ENCODE measurements at places on chromosomes 1 and 21.

DNA sequence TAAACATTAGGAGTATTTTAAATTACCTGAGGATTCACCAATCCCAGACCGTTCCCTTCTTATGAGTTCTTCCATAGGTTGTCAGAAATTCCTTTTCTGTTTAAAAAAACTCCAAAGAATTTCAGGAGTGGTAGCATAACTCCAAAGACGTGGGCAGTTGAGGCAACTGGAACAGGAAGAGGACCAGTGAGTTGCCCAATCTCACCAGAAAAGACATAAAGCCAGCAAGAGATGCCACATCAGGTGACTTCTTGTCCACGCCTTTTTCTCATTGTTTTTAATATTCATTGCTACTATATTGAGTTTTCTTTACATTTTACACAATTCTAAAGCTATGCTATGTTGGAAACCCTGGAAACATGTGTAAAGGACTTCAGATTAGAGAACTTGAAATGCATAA, 88.1 kb upstream of the JAK1 start:
- no peak for DNase-seq

DNA sequence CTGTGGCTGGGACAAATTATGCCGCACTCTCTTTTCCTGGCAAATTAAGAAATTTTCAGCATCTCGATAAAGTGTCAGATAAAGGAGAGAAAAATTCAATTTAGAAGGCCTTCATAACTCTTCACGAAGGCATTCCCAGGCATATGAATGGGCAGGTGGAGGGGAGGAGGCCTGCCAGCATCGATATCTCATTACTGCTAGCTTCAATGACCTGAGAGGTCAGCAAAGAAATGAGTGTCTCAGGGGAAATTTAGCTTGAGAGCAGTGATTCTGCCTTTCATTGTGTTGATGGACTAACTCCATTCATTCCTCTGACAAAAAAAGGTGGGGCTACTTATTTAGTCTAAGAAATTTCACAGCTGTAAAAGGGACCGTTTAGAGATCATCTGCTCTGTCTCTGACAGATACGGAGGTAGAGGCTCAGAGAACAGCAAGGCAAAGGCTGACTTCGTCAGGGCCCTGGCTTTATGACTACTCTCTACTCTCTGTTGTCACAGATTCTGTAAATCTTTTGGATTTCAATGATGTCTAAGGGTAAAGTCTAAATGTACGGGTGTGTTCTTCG, 212.0 kb upstream of the BEND5 start:
- DNase-seq, result no peak

GRCh38 chr1:214332946-214333798, 52.2 kb downstream of the SMYD2 start:
- DNase-seq, result peak; percentile 68

DNA sequence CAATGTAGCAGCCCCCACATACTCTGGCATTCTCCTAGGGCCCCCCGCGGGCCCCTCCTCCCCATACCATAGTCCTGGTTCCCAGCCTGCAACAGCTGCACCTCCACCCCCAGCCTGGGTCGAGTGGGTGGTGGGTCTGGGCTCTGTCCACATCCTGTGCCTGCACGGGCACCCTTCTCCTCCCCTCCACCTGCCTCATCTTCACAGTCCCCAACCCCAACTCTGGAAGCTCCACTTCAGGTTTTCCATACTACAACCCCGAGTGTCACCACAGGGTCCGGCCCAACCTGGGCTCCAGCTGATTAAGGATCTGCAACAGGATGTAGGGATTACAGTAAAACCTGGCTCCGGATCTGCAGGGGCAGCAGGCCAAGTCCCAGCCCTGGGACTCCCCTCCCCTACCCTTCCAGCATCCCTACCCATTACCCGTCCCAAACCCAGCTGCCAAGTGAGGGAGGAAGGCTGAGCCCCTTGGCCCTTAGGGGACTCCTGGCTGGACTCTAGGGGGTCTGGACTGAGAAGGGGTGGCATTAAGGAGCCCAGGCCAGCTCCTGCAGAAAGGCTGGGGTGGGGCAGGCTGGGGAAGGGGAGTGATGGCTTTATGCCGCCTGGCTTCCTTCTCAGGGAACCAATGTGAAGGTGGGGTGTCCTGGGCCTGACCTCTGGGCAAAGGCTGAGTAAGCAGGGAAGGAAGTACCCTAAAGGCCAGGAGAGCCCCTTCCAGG, 116.8 kb downstream of the CASZ1 start:
- DNase-seq, result peak; percentile 70

DNA sequence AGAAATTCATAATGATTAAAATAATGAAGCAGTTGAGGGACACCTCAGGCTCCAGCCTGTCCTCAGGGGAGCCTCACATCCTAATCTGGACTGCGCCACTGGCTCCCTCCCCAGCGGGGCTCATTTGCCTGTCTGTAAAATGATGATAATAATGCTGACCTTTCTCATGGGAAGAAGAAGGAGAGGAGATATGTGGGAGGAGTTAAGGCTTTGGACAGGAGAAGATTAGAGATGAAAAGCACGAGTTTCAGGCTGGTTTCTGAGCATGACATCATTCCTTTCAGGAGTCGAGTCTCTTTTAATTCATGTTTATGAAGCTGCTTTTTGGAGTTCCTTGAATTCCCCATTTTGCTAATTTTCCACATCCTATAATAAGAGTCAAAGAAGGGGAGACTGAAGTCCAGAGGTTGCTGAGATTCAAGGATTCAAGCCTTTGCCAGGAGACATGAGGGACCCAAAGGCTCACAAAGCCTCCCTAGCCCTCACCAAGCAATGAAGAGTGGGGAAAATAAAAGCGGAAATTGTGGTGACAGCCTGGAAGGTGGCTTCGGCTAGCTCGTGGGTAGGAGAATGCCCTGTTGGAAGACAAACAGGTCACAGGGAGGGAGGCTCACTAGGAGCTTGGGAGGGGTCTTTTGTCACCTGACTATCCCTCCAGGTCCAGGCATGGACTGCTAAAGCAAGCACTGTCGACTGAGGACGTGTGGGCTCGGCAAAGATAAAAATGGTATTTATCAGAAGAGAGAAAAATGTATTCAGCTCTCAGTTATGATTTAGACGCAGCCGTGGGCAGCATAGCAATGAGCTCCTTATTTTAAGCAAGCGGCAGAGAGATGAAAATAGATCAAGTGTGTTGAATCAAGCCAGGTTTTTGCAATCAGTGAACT, 27.5 kb upstream of the STMN1 start:
- DNase-seq, result no peak

GRCh38 chr1:234551032-234551378, 59.0 kb downstream of the IRF2BP2 start:
- DNase-seq, result no peak

- no peak for DNase-seq
Measured at GRCh38 chr1:25765136-25765922, 34.7 kb upstream of the SELENON start.

DNA sequence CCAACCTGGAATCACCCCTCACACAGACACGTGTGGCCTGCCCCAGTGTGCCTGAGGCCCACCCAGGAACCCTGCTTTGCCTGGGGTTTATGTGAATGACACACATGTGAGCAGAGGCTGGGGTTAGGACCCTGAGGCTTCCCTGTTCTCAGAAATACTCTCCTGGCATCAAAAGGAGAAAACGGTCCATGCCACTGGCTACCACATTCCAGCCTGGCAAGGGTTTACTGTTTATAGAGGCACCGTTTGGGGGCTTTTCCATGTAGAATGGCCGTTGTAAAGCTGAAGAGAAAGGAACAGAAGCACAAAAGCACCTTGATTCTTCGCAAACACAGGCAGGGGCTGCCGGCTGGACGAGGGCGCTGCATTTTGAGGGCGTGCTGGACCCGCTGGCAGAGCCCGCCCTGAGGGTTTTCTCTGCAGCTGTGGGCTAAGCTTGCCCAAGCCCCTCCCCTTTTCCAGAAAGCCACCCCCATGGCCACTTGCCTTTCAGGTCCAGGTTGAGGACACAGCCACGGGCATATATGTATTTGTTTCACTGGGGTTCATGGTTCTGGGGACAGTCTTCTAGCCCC, 13.0 kb downstream of the TFF3 start:
- no peak for DNase-seq
